ENCODE measurements at places on chromosomes 7 and 10.

- DNase-seq = no peak
These were observed 11.6 kb downstream of the ATP6V0E2 start for GRCh38 chr7:149885191-149886017.

DNA sequence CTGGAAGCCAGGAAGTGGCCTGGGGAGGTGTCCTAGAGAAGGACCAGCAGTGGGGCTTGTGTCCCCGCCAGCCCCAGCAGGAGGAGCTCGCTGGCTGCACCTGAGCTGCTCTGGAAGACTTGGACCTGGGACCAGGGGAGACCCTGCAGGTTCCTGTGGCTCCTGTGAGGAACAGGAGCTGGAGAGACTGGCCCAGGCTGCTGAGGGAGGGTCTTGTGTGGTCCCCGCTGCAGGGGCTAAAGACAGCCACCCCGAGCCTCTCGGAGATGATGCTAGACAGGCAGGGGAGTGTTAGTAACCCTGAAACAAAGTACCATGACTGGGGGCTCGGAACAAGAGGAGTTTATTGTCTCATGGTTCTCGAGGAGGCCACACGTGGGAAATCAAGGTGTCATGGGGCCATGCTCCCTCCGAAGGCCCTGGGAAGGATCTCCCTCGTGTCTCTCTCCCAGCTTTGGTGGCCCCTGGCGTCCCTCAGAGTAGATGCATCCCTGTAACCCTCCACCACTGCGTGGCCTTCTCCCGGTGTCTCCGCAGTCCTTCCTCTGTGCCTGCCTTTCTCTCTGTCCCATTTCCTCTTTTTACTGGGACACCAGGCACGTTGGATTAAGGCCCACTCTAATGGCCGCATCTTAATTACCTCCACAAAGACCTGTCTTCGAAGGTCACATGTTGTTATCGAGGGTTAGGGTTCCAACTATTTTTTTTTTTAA, 348.4 kb downstream of the GLRX3 start:
- no peak for DNase-seq

DNA sequence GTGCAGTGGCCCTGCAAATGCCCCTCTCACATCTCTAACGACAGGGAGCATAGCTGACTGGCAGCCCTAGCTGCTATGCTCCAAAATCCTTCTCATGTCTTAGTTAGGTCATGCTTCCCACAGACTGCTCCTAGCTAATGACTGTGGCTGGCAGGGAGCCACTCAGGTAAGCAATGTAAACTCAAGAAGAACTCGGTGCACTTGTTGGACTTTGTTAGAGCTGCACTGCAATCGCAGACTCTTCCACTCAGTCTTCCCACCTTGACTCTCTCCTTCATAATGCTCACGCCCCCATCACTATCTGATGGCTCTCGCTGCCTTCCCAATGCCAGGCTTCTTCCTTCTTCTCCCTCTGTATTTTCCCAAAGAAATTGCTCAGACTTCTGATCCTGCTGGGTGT, 24.0 kb downstream of the OR9A2 start:
- DNase-seq = no peak

DNA sequence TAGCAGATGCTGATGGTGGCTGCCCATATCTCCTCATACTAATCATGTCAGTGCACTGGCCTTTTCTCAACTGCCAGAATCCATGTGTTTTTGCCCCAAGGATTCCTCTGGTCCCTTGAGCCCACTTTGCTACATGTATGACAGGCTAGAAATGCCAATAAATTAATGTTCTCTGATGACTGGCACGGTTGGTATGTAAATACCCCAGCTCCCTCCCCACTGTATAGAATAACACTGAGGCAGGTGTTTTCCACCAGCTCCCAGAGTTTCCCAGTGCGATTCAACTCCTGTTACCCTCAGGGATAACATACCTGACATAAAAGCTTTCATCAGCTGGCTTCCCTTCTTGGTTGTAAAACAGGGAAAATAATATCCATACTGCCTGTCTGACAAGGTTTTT, 9.0 kb upstream of the PLEKHS1 start:
- DNase-seq = no peak

GRCh38 chr7:70188901-70189650, 590.8 kb downstream of the AUTS2 start:
- no peak for DNase-seq

- no peak for DNase-seq
These were observed 16.0 kb upstream of the INPP5A start for GRCh38 chr10:132521466-132522102.

GRCh38 chr7:129865093-129865924, 87.5 kb downstream of the UBE2H start:
- DNase-seq = no peak

GRCh38 chr7:1460821-1461645, 1.8 kb upstream of the MICALL2 start:
- no peak for DNase-seq

- DNase-seq = no peak
These were observed 66.0 kb downstream of the UBE2H start for GRCh38 chr7:129886818-129887186.

GRCh38 chr7:140494867-140495266, 15.6 kb upstream of the MKRN1 start:
- no peak for DNase-seq

DNA sequence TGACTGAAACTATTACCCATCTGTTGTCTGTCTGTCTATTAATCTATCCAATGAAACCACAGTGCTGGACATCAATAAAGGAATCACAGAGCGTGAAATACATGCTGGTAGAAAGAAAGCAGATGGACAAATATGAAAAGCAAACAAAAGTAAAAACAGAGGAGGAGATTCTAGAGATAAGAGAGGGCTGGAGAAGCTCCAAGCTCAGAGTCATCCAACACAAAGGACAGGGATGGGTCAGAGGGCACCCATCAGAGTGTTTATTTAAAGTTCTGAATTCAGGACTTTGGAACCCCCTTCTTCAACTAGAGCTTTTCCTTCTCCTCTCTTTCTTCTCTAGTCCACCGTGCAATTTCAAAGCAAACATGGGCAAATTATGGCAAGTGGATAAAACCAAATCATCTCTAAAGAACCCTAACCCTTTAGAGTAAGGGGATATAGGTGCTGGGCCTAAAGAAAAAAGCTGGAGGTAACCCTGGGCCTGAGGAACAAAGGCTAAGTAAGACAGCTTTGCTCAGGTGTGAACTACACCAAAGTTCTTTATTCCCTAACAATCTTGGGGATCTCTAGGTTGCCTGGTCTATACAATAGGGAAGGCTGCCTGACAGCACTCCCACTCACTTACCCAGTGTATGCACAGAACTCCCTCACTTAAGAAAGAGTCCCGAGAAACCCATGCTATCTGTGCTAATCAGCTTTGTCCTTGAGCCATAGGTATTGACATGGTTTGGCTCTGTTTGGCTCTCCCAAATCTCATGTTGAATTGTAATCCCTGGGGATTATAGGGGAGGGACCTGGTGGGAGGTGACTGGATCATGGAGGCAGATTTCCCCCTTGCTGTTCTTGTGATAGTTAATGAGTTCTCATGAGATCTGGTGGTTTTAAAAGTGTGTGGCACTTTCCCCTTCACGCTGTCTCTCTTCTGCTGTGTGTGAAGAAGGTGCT, 97.0 kb downstream of the BAMBI start:
- DNase-seq = no peak

GRCh38 chr7:150439967-150440366, 10.5 kb upstream of the GIMAP8 start:
- no peak for DNase-seq

DNA sequence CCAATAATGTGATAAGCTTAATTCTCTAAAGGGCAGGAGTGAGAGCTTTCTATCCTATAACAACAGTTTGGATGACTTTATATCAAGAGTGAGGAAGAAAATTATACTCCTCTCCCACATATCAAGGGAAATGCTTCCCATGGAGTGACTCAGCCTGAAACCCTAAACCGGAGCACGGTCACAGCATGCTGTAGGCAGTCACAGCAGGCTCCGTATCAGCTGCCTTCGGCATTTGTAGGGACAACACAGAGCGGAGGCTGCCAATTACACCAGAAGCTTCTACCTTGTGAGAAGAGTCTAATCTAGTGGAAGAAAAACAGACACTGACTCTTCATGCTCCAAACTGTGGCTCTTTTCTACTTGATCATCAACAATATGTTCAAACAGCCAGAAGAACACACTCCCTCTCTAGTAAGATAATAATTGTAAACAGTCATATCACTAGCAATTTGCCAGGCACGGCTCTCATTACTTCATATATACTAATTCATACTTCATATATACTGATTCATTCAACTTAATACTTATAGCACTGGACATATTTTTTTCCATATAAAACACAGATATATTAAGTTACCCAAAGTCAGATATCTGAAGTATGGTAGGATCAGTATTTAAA, 65.9 kb downstream of the DGKB start:
- no peak for DNase-seq

DNA sequence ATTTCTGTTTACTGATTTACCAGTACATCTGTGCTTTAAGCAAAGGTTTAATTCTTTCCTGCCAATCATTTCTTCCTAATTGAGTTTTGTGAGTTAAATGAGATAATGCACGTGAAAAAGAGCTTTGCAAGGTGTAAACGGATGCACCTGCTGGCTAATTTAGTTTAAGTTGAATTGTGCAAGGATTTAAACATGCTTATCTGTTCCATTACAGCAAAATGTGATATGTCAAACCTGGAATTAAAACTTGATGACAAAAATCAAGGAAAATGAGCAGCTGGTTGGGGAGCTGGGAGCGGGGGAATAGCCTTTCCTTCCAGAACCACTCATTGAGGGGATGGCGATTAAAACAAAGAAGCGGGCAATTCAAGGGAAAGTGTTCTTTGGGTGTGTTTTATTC, 155.0 kb upstream of the CTTNBP2 start:
- DNase-seq = no peak

GRCh38 chr7:47442605-47442865, 139.4 kb downstream of the TNS3 start:
- no peak for DNase-seq

GRCh38 chr7:3911685-3912084, 610.6 kb downstream of the SDK1 start:
- DNase-seq = no peak

DNA sequence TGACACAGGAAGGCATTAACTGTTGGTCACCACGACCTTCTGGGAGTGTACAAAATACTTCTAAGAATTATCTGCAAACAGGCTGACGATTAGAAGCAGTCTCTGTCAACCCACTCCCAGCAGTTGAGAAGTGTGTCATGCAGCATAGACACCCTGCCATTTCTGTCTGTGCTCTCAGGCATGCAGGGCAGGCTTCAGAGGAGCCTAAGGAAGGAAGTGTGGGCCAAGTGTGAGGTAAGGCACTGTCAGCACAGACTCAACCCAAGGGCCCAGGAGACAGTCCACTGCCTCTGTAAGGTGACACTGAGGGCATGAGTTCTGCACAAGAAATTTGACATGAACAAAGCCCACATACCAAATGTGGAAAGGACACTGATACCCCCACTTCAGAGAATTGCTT, 109.0 kb upstream of the VIPR2 start:
- peak; percentile 11 for DNase-seq

GRCh38 chr10:73406846-73407245, 7.0 kb downstream of the ANXA7 start:
- no peak for DNase-seq

DNA sequence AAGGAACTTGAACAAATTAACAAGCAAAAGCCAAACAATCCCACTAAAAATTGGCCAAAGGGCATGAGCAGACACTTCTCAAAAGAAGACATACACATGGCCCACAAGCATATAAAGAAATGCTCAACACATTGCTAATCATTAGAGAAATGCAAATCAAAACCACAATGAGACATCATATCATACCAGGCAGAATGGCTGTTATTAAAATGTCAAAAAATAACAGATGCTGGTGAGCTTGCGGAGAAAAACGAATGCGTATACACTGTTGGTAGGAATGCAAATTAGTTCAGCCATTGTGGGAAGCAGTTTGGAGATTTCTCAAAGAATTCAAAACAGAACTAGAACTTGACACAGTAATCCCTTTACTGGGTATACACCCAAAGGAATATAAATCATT, 311.7 kb upstream of the HPS1 start:
- no peak for DNase-seq

- no peak for DNase-seq
These were observed 42.2 kb downstream of the SLC29A4 start for GRCh38 chr7:5324961-5325360.

GRCh38 chr7:105153531-105153930, 139.5 kb downstream of the KMT2E start:
- no peak for DNase-seq

DNA sequence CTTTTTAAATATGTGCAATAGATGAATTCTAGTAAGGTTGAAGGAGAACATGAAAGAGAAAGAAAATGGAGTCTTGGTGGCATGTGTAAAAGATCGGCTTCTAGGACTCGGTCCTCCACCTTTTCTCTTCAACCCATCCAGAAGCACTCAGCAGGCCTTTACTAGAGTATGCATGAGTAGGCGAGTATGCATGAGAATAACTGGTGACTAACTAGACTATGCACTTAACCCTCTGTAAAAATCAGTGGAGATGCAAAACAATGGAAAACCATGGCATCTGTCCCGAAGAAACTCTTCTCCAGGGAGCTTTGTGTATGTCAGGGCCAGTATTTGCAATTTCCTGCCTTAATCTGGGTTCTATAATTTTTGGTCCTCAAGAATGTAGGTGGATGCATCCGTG, 40.0 kb upstream of the GRB10 start:
- DNase-seq = no peak

DNA sequence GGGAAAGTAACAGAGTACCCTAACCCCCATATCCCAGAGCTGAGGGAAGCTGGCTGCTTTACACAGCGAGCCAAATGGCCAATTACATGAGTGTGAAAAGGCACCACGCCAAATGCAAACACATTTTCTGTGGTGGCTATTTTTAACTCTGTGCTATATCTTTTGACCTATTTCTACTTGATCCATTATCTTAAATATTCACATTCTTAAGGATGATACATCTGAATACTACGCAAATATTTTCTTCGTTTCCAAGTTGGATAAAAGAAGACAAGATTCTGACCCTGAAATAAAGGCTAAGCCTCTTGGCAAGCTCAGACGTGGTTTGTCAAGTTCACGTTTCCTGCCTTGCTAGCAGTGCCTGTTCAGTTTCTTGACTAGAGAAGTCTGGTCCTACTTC, 146.7 kb upstream of the TMEM196 start:
- no peak for DNase-seq

DNA sequence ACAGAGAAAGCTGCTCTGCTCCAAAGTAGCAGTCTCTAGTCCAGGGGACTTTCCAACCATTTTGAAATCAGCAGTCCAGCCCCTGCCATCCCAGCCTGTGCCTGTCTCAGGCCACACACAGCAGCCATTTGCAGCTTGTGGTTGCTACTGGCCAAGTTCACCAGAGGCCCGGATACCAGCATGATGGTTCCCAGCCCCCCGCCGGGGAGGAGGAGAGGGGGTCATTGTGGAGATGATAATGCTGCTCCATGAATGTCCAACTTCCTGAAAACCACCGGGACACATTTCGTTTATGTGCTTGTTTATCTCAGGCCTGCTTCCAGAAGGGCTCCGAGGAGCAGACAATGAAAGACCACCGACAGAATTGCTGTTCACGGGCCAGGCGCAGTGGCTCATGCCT, 160.0 kb downstream of the UBE2H start:
- DNase-seq = no peak

- DNase-seq = peak; percentile 6
These were observed 1.8 kb downstream of the WASL start for GRCh38 chr7:123746931-123747488.

Measured in CD4-positive, alpha-beta T cell treated with Interleukin-4 for 4 hours (primary cell).